ENCODE measurements at places on chromosomes 7 and 10.

DNA sequence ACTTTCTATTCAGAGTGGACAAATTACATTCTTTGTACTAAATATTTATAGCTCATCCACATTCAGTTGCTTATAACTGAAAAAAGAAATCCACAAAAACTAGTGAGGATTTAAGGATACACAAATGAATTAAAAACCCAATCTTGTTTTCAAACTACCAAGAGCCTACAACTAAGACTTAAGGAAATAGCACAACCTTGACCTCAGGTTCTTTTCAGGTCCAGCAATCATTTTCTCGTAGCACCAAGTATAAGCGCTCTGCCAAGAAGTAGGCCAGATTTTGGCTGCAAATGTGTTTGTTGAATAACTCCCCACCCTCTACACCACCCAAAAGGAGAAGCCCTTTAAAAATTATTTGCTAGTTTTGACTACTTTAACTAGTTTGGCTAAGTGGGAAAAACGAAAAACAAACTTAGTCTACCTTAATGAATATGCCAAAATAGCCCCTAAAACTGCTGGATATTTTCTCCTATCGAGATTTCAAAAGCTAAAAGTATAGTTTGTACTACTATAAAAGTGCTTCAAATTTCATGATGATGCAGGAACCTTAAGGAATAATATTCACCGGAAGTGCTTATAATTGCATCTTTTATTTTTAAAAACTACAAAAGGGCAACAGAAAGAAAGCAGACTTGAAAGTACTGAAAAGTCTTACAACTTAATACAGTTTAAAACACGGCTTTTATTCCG lies 2.7 kb upstream of the KMT2E start:
- no peak for DNase-seq

DNA sequence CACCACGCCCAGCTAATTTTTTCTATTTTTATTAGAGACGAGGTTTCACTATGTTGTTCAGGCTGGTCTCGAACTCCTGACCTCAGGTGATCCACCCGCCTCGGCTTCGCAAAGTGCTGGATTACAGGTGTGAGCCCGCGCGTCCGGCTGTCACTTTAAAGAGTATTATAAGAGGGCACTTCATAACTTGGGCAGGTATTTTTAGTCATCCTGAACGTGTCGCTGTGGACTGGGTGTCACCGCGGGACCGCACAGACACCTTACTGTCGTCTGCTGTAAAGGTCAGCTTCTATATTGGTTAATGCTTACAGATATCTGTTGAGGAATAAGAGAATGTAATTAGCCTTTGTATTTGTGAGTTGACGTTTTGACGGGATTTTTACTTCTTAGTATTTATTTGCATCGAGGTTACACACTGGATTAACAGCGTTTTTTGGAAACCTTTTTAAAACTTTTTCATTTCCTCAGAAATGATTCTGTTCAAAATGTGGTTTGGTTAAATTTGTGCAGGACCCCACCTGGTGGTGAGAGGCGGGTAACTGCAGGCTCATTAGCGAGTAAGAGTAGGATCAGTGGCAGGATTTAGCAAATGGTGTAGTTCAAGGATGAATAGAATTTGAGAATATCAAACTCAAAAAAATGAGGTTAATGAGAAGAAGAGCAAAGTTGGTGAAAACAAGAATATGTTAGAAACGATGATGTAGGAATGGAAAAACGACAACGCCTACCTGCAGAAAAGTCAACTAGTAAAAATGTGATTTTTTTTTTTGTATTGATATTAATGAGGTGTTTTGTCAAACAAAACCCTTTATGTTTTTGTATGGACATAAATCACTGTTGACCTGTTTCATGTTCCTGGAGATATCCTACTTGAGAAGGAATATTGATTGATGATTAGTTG lies 3.2 kb downstream of the DNAJB6 start:
- no peak for DNase-seq

- no peak for DNase-seq
Observed at GRCh38 chr7:107958764-107959526, 44.0 kb downstream of the LAMB1 start.

GRCh38 chr7:148838905-148839304 lies 45.2 kb downstream of the EZH2 start:
- DNase-seq: no peak

DNA sequence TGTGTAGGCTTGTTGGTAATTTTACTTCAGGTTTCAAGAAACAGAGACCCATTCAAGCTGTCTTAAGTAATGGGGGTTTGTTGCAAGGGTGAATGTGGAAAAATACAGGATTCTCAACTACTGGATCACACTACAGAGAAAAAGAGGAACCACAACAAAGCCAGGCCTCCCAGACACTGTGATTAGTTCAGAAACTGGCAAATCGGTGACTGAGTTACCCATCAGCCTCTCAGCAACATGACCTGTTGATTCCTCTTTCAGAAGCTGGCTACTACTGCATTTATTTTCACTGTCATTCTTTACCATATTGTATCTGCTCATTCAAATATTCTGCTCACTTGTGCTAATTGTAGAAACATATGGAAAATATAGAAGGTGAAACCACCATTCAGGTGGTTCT lies 16.0 kb downstream of the CCDC71L start:
- no peak for DNase-seq

- DNase-seq: no peak
Observed at GRCh38 chr10:31656851-31657433, 271.7 kb downstream of the ARHGAP12 start.

GRCh38 chr7:52669031-52669430 lies 366.4 kb upstream of the POM121L12 start:
- DNase-seq: no peak

DNA sequence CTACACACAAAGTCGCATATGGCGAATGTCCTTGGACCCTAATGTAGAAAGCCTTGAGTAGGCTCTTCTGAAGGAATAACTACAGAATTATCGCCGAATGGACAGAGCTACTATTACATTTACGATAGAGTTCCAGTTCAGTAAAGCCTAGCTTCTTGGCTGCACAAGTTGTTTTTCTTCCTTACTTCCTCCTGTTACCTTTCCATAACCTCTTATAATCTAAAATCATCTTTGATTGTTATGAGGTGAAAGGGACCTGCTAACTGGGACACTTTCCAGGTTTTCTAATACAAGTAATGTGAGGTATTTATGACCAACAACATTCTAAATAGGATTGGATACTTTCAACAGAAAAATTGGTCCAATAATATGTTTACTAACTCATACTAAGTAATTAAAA lies 31.2 kb downstream of the MACC1 start:
- DNase-seq: no peak

DNA sequence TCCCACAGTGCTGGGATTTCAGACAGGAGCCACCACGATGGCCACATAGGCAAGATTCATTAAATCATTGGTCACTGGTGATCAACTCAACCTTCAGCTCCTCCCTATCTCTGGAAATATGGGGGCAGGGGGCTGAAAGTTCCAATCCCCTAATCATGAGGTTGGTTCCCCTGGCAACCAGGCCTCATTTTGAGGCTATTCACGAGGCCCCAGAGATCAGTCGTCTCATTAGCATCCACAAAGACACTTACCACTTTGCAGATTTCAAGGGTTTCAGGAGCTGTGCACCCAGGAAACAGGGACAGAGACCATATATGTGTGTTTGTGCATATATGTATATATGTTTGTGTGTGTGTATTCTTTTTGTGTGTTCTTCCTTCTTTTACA lies 7.7 kb upstream of the GUSB start:
- no peak for DNase-seq

- DNase-seq: no peak
Observed at GRCh38 chr10:60048091-60048501, 141.7 kb upstream of the CCDC6 start.

DNA sequence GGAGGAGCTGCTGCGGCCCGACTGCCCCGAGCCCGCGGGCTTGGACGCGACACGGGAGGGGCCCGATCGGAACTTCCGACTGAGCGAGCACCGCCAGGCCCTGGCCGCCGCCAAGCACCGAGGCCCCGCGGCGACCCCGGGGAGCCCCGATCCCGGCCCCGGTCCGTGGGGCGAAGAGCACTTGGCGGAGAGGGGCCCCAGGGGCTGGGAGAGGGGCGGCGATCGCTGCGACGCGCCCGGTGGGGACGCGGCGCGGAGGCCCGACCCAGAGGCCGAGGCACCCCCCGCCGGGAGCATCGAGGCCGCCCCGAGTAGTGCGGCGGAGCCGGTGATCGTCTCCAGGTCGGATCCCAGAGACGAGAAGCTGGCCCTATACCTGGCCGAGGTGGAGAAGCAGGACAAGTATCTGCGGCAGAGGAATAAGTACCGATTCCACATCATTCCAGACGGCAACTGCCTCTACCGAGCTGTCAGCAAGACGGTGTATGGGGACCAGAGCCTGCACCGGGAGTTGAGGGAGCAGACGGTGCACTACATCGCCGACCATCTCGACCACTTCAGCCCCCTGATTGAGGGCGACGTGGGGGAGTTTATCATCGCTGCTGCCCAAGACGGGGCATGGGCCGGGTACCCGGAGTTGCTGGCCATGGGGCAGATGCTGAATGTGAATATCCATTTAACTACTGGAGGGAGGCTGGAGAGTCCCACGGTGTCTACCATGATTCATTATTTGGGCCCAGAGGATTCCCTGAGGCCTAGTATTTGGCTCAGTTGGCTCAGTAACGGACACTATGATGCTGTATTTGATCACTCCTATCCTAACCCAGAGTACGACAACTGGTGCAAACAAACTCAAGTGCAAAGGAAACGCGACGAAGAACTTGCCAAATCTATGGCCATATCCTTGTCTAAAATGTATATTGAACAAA lies 1.4 kb downstream of the OTUD1 start:
- no peak for DNase-seq

All from kidney epithelial cell (primary cell).